ENCODE measurements at places on chromosomes 7 and 10.

DNA sequence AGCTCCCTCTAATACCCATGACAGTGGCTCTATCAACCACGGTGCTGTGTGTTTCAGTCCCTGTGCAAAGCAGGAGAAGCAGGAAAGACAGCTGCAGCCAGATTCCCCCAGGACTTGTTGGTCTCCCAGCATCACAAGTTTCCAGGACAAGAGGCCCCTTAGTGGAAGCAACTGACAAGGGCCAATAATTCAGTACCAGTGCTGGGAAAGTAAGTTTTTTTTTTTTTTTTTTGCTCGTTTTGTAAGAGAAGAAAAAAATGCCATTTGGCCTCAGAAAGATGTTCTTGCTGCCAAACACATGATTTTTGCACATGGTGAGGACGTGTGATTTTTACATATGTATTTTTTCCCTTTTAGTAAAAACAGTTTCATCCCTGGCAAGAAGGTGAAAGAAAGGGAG is 284.2 kb upstream of the ZMIZ1 start:
- no peak for DNase-seq

DNA sequence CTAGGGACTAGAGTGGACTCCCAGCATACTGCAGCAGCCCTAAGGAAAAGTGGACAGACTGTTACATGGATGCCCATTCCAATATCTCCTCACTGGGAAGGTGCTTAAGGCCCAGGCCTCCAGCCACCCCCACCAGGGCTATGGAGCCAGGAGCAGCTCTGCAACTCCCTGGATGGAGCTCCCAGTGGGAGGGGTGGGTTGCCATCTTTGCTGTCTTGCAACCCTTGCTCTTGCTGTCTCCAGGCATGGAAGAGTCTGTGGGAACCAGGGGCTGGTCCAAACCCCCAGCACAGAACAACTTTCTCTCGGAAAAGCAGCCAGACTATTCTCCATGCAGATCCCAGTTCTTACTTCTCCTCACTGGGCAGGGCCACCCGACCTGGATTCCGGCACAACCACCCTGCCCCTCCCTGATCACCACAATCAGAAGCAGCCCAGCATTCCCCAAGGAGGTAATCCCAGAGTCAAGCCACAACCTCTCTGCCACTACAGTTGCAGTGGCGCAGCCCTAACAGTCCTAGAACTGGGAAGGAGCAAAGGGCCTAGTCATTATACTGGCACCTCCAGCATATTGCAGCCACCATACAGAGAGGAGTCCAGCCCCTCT is 41.8 kb upstream of the ZNF488 start:
- no peak for DNase-seq

DNA sequence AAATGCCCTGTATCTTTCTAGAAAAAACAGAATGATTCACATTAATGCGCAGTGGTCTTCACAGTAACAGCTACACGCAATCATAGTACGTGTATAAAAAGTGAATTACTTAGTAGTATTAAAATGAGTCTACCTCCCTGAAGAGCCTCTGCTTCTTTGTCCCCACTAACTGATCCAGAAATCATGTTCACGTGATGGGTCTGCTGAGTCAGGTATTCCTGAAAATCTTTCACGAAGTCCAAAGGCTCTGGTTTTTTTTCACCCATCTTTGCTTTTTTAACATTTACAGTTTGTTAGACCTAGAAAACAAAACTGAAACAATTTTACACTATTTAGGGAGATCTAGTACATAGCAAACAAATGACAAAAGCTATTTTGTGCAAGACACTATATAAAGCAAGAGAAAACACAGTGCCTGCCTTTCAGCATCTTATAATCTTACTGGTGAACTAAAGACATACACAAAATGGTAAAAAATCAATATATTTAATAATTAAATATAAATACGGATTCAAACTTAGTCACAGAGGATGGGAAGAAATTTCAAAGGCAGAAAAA is 10.2 kb downstream of the IKZF5 start:
- DNase-seq, result no peak

GRCh38 chr7:50095634-50096033 is 2.6 kb upstream of the ZPBP start:
- no peak for DNase-seq

DNA sequence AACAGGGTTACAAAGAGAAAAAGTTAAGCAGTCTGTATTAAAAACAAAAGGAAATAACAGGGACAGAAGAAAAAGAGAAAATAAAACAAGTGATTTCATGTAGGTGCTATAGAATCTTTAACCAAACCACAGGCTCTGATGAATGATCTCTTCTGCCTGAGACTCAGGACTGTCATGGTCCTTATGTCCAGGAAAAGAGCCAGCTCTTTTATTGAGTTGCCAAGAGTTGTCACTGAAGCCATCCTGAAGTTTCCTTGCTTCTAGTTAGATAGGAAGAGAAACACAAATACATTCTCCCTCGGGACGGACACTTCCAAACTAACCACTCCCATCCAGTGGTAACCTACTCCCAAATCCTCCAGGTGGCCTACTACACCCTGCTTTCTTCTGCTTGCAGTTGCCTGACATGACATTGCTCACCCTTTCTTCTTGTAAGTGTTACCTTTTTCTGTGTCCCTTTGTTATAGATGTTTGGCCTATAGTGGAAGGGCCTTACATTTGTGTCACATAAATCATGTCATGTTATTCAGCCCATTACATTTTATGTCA is 346.7 kb downstream of the NRG3 start:
- DNase-seq, result no peak

- DNase-seq, result peak; percentile 72
Observed at GRCh38 chr10:70673043-70673928, 980 bp downstream of the ADAMTS14 start.

DNA sequence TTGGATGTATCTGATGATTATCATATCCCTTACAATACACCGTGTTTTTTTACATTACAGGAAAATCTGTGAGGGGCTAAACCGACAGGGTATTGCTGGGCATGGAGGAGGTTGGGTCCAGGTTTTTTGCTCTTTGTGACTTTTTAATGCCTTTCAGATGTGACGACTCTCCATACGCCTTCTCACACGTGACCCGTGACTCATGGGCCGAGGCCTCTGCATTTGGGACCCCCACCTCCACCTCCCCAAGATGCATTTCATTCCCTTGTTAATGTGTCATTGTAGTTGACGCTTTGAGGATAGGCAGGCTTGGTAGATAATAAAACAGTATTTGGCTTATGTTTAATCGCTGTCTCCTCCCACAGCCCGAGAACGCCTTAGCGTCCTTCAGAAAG is 95.3 kb downstream of the CUX1 start:
- no peak for DNase-seq

- peak; percentile 22 for DNase-seq
Observed at GRCh38 chr10:60778971-60779796, 906 bp downstream of the CDK1 start.

GRCh38 chr7:52009181-52009580 is 692.6 kb upstream of the COBL start:
- no peak for DNase-seq

GRCh38 chr10:102923601-102924000 is 5.5 kb downstream of the CNNM2 start:
- DNase-seq, result no peak

- no peak for DNase-seq
Observed at GRCh38 chr10:110330675-110331074, 26.0 kb upstream of the SMNDC1 start.

- DNase-seq, result peak; percentile 55
Observed at GRCh38 chr7:140646931-140647647, 6.5 kb upstream of the DENND2A start.

GRCh38 chr10:68897336-68897741 is 3.8 kb upstream of the DDX50 start:
- DNase-seq, result peak; percentile 80

GRCh38 chr7:31917256-31917655 is 153.0 kb downstream of the PDE1C start:
- peak; percentile 38 for DNase-seq

DNA sequence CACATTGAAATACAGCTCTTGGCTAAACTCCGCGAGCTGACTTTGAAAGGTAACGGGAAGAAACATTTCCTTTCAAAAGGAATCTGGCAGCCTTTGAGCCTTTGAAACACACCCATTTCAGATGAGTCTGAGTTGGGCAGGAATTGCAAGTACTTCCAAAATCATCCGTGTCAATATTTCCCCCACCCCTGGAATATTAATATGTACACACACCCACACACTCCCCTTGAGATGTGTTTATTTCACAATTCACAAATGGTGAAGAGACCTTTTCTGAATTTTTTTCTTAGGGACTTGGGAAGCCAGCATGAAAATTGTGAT is 438.7 kb upstream of the NRP1 start:
- no peak for DNase-seq

DNA sequence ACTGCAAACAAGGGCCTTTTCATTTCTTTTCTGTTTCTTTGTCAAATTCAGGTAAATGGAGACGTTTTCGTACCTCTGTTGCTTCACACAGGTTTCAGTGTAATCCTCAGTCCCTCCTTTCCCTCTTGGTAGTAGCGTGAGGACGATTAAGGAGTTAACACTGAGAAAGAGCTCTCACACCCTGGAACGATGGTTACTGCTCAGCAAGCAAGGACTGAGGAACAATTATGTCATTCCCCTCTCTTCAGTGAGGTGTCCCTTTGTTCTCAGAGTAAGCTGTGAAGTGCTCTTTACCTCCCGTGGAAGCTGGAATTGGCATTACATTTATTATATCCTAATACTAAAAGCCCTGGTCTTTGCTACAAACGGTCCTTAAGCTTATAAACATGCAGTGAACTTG is 95.9 kb downstream of the FANK1 start:
- DNase-seq, result no peak

DNA sequence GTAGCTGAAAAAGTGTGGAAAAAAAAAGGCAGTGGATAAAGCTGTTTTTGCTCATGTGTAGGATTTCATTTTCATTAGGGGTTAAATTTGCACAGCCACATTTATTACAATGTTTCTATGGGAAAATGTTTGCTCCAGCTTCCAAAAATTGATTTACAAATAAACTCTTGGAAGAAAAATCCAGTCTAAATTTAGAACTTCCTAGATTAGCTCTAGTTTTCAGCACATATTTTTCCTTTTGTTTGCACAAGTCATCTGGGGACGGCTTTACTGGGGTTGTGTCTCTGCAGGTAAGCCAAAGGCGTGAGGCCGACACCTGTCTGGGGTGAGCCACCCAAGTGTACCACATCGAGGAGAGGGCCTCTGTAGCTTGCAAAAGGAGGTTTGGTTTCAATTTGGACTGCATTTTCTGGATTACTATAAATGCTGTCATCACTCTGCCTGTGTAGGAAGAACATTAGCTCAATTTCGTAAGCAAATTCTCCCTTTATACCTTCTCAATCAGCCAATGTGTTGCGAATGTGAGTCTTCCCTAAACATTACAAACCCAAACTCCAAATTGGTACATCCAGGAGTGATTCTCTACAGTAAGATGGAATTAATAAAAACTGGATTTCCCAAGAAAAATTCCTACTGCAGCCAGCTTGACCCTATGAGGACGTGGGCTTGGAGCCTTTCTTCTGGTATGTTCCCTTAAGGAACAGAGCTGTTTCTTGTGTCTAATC is 89.5 kb upstream of the ZNF438 start:
- no peak for DNase-seq

GRCh38 chr10:103281753-103282152 is 4.8 kb downstream of the INA start:
- no peak for DNase-seq

- no peak for DNase-seq
Observed at GRCh38 chr7:145020454-145020853, 184.6 kb upstream of the TPK1 start.

GRCh38 chr10:88088441-88089340 is 225.3 kb downstream of the PTEN start:
- no peak for DNase-seq

Data from A172 (cell line).